Pulmonary artery endothelial cell (primary cell): ENCODE measurements at places on chromosomes 3 and 15.

DNA sequence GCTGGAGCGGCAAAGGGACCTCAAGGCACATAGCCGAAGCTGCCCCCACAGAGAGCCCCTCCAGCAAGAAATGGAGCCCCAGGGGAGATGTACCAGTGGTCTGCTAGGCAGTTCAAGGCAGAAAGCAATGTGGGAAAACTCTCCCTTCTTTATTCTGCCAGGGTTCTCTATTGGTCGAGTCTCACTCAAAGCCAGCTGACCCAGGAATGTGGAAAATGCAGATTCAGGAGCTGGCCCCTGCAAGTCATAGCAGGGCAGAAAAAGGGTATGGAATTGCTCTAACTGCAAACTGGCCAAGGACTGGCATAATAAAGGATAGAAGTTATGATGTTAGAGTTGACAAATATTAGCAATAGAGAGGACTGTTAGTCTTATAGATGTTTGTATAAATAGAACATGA lies 4.0 kb upstream of the TOPAZ1 start:
- no peak for DNase-seq

DNA sequence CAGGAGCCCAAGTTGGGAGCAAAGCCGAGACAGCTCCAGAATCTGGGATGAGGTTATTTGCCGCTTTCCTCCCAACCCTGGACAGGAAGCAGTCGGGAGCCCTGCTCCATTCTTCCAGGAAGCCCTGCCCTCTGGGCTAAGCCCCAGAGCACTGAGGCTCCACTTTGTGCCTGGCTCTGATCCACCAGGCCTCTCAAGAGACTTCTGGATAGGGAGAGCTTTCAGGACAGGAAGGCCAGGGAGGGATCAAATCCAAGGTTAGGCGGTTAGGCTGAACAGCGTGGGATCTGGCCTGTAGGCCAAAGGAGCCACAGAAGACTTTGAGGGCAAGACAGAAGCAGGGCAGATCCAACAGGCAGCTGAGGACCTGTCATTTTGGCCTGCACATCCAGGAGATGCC lies 835 bp downstream of the STOML1 start:
- DNase-seq, result peak; percentile 50

- DNase-seq, result no peak
These were observed 193.7 kb upstream of the CFAP20DC start for GRCh38 chr3:59243476-59243875.

DNA sequence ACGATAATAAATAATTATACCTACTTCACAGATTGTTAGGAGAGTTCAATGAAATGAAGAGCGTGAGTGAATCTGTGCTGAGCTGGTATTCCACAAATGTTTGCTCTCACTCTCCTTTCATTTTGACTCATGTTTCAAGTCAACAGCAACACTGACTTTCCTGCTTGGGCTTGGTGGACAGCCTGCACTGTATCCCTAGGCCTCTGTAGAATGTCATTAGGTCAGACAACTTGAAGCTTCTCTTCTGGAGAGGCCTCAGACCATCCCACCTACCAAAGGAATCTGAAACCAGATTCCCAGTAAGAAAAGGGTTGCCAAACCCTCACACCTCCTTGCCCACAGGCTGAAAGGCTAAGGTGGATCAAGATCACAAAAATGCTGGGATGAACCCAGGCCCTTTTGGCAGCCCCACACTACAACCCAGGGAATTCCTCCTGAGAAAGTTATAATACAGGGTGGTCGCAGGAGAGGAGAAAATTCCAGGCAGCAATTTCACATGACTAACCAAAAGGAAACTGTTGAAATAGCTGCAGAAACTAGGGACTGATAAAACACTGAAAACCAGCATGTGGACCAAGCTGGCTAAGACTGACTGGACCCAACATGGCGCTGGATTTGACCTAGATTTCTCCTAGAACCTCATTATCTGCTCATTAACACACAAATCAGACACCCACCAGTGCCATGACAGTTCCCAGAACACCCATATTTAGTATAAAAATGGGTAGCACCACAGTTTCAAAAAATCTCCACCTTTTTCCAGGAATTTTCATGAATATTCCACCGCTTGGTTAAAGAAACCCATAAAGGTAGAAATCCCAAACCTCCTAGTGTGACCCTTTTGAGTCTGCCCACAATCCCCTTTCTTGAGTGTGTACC lies 57.0 kb upstream of the ZNF148 start:
- DNase-seq, result no peak

DNA sequence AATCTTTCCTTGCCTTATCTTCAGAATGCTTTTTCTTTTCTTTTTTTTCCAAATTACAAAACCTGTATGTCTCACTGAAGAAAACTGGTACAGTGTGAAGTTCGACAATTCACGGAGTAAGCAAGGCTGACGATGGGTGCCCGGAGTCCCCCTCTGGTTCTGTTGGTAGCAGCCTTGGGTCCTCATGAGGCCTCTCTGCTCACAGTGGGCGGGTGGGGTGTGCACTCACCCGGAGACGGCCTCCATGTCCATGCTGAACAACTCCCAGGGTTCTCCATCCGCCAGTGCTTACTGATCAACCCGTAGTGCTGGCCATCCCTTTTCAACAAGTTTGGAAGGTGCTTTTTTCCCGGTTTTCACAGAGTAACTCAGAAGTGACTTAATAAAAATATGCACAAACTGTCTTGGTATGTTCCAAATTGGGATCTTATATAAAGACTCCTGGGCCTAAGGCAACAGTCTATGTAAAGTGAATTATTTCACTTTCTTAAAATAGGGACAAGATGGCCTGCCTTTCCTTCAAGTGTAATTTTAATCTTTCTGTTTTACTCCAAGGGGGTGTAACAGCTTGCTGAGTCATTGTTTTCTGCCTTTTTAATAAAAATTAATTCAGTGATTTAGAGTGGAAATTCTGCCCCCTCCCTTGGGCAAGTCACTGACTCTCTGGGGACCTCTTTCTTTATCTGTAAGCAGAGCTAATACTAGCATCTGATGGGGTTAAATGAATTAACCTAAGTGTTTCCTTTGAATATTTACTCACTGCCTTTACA lies 23.7 kb downstream of the LRRK1 start:
- DNase-seq, result no peak

GRCh38 chr3:124653071-124653796 lies 77.0 kb upstream of the UMPS start:
- no peak for DNase-seq

DNA sequence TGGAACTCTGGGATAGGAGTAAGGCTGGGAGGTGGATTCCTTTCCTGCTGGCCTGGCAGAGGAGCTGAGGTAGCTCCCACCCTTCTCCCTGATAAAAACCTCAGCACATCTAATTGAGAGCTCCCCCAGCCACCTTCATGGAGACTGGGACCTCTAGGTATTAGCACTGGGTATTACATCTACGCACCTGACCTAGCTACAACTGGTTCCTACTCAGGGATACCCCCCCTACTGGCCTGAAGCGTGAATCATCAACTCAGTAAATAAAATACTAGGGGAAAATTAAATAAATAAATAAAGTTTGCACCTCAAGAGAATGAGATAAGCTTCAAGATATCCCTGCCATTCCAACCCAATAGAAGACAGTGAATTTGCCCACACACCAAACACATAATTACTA lies 140.4 kb downstream of the NEK10 start:
- no peak for DNase-seq

- DNase-seq, result no peak
These were observed 27.2 kb upstream of the CPB1 start for GRCh38 chr3:148800414-148800813.

DNA sequence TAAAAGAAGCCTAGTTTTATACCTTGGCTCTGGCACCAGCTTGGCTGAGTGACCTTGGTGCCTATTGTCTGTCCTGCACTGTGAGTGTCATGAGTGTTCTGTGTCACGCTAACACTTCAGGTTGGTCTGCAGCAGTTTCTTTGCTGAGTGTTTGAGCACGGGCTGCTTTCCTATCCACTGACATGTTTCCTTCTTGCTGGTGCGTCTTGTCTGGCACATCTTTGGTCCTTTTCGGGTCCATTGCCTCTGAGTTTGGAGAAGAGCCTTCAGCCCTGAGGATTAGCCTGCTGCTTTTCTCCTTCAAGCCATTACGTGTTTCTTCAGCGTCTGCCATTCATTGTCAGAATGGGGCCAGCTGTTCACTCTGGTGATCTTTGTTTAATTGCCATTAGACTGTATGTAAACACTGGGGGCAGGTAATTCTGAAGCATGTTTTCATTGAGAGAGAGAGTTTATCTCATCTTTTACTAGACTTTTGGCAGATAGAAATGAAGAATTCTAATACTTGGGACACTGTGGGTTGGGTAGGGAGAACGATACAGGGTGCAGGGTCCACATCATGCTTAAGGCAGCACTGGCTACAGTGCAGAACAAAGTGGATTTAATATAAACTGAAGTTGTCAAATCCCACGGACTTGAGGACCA lies 55.5 kb downstream of the LRRC28 start:
- DNase-seq, result no peak

DNA sequence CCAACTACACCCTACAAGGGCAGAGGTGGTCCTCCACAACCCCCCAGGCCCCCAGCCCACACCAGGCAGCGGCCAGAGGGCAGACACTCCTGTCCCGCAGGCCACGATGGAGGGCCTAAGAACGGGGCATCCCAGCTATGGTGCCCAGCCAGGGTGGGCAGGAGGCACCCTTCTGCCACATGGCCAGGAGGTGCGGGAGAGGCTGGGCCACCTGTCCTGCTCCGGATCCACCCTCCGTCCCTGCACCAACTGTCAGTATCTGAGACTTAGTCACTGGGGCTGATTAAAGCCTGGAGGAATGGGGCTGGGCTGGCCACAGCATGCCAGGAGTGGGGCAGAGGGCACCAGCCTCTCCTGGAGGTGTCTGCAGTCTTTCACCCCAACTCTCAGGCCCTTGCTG lies 37.9 kb downstream of the TNK2 start:
- no peak for DNase-seq

GRCh38 chr3:16247282-16248061 lies 17.3 kb downstream of the DPH3 start:
- DNase-seq, result peak; percentile 37

GRCh38 chr15:26518885-26519284 lies 254.0 kb downstream of the GABRB3 start:
- no peak for DNase-seq

DNA sequence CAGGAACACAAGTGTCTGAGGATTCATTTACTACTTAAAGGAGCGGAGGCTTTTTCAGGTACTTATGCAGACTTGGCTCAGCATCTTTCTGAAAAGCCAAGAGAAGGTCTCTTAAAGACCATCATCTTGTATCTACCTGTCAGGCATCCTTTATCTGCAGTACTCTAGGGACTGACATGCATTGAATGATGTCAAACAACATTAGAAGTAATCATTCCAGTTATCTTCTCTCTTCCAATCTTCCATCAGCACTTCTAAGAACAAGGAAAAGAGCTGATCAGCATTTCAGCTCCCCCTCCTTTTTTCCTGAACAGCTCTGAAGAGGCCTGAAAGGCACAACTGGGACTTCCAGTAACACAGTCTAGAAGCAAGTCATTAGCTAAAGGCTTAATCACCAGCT lies 214.8 kb downstream of the KCNH8 start:
- DNase-seq, result no peak

DNA sequence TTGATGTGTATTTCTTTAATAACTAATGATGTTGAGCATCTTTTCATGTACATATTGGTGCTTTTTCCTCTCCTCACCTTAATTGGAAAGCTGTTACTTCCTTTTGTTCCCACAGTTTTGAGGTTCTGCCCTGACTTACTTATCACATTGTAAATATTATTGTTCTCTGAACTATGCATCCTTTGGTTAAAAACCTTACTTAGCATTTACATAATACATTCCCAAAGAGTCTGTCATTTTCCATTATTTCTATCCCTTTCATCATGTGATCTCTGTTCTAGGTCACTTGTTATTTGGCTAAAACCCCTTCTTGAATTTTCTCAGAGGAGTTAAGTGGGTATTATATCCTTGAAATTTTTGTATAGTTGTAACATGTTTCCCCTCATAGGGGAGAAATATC lies 33.0 kb downstream of the SLC12A6 start:
- DNase-seq, result no peak

DNA sequence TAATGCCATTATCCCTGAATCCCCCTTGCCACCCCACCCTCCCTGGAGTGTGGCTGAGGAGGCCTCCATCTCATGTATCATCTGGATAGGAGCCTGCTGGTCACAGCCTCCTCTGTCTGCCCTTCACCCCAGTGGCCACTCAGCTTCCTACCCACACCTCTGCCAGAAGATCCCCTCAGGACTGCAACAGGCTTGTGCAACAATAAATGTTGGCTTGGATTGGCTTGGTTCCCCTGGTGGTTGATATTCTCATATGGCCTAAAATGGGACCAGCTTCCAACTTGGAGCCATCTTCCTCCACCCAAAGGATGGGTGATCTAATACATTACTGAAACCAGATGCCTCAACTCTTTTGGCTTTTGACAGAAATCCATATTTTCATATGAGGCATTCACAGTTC lies 34.9 kb downstream of the VIPR1 start:
- no peak for DNase-seq

- peak; percentile 2 for DNase-seq
These were observed 723 bp upstream of the DRD3 start for GRCh38 chr3:114179575-114179974.

- DNase-seq, result no peak
These were observed 195.4 kb upstream of the TPRG1 start for GRCh38 chr3:188976407-188976806.

- no peak for DNase-seq
These were observed 22.7 kb upstream of the STARD5 start for GRCh38 chr15:81346611-81347010.

DNA sequence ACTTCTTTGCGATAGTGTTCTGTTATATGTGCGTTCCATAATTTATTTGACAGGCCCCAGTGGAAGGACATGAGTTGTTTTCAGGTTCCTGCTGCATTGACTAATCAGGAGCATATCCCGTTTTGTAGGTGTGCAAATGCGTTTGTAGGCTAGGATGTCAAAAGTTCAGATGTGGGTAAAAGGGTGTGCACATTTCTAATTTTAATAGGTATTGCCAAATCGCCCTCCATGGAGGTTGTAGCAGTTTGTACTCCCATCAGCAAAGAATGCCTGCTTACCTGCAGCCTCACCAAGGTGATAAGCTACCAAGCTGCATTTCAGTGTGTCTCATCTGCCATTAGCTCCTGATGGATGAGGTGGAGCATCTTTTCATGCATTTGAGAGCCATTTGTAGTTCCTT lies 36.3 kb downstream of the KLF13 start:
- no peak for DNase-seq

- no peak for DNase-seq
These were observed 157.3 kb downstream of the LIPC start for GRCh38 chr15:58589047-58589446.

DNA sequence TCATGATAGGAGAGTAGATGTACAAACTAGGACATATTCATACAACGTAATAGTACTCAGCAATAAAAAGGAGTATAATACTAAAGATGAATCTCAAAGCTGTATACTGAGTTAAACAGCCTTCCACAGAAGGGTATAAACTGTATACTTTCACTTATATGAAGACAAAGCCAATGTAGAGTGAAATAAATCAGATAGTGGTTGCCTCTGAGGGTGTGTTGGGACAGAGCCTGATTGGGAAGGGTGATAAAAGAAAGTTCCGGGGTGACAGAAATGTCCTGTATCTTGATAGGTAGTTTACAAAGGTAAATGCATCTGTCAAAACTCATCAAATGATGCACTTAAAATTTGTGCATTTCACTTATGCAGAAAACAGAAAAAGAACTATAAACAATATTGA lies 122.5 kb downstream of the ADAM10 start:
- no peak for DNase-seq

GRCh38 chr15:50523851-50524251 lies 22.6 kb downstream of the USP50 start:
- no peak for DNase-seq

- DNase-seq, result no peak
These were observed 32.4 kb downstream of the SCN5A start for GRCh38 chr3:38617137-38617536.
